ENCODE measurements at places on chromosomes 3 and 15.

- no peak for DNase-seq
Observed at GRCh38 chr3:134374105-134374790, at the start of gene AMOTL2. AMOTL2 (minus strand) TSS chr3:134374447; CDS start chr3:134371433, 3,014 bp downstream.

- DNase-seq = no peak
Observed at GRCh38 chr3:157487339-157487738, 15.9 kb downstream of the VEPH1 start.

- DNase-seq = no peak
Observed at GRCh38 chr3:98027085-98027446, 8.0 kb downstream of the GABRR3 start.

- no peak for DNase-seq
Observed at GRCh38 chr3:169212086-169212485, 451.4 kb downstream of the MECOM start.

- DNase-seq = no peak
Observed at GRCh38 chr3:152261329-152261728, 7.4 kb upstream of the MBNL1 start.

DNA sequence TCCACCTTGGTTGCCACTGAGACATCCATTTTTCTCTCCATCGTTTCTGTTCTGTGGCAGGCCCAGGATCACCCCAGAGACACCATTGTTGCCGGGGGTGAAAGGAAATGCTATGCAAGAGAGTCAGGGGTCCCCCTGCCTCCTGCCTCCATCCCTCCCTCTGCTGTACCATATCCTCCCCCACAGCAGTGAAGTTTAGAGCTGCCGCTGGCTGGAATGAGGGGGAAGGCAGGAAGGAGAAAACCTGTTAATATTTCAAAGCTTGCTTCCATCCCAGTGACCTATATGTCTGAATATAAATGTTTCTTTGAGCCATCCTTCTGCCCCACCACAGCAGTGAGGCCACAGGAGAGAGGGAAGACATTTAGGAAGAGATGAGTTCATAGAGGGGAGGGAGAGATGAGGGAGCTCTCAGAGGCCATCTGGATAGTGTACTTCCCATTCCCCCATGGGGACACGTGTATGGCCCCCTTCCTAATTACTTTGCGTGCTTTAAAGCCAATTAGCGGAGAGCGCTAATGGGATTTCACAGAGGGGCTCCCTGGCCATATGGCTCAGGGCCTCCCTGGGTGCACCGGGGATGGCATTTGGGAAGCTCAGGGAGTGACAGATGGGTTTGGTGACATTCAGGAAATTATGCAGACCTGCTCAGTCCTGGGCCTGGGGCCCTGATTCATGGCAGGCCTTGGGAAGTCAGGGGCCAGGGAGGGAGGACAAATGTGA is 40.4 kb upstream of the CHRNB4 start:
- no peak for DNase-seq

GRCh38 chr3:101931081-101931480 is 81.8 kb downstream of the NFKBIZ start:
- no peak for DNase-seq

- DNase-seq = no peak
Observed at GRCh38 chr3:49842843-49843517, 13.4 kb downstream of the TRAIP start.

- DNase-seq = no peak
Observed at GRCh38 chr3:131797776-131798175, 237.0 kb downstream of the CPNE4 start.

GRCh38 chr15:87816811-87817210 is 439.7 kb downstream of the NTRK3 start:
- DNase-seq = no peak

DNA sequence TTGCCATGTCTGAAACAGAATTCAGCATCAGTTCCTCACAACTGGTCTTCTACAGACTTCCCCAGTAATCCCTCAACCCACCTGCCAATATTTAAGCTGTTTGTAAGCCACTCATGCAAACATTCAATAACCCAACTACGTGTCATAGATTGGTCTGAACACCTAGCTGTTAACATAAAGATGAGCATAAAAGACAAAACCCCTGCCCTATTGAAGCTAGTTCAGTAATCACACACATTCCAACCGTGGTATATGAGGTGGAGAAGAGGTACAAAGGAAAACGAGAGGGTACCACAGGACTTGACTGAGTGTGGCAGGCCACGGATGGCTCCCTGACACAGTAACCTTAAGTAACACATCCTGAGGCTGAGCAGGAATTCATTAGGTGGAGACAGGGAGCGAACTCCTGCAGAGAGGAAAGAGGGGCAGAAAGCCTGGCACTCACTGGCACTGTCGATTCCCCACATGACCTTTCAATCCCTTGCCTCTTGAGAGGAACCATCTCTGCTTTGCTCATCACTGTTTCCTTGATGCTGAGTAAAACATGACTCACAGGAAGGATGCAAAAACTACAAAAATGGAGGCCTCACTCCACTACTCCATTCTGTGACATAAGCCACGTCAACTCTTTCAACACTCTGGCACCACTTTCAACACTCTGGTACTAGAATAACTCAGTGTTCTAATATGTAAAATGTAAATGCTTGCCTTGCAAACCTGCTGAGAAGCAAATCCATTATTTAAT is 31.3 kb downstream of the RPN1 start:
- DNase-seq = peak; percentile 40

DNA sequence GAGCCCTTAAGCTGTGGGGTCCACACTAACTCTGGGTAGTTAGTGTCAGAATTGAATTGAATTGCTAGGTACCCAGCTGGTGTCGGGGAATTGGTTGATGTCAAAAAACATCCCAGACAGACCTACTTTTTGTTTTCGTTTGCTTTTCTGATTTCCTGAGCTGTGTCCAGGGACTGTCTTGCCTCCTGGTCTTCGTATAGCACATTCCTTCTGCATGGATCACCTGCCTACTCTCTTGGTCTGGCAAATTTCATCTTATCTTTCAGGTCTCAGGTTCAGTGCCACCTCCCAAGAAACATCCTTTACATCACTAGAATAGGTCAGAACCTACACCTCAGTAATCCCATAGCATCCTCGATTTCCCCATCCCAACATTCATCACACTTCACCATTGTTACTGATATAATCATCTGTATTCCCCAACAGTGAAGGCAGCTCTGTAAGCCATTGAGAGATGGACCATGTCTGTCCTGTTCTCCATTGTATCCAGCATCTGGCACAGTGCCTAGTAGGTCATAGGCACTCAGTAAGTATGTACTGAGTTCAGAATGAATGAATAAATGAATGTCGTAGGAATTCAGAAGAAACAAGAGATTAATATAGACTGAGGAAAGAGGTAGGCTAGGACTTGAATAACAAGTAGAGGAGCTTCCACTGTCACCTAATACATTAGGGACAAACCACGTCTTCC is 81.2 kb downstream of the ANP32A start:
- no peak for DNase-seq

- no peak for DNase-seq
Observed at GRCh38 chr15:42511007-42511391, 15.6 kb downstream of the SNAP23 start.

GRCh38 chr15:72070817-72071447 is 47.0 kb downstream of the MYO9A start:
- DNase-seq = no peak

DNA sequence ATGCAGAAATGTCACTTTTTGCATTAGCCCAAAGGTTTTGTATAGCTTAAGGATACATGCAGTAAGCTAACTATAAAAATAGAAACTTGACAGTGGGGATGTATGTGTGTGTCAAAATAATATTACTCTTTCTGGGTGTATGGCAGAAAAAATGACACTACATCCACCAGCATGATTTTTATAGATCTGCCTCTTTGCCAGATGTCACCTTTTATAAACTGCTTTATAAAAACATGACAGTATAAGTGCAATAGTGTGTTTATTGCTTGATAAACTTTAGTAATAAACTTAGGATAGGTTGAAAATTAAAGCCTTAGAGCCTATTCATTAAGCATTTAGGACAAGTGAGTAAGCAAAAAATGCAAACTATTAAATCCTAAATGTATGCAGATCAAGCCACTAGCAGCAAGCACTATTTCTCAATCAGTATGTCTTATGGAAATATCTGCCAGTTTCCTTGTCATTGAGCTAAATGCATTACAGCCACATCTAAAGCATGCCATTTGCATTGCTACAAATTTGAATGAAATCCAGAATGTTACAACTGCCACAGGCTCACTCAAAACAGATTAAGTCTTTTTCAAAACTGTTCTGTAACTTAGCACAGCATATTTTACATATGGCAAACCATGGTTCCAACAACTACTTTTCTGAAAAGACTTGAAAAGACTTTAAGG is 935.0 kb downstream of the FHIT start:
- DNase-seq = no peak

GRCh38 chr3:122273498-122273897 is 51.5 kb upstream of the CSTA start:
- DNase-seq = no peak

DNA sequence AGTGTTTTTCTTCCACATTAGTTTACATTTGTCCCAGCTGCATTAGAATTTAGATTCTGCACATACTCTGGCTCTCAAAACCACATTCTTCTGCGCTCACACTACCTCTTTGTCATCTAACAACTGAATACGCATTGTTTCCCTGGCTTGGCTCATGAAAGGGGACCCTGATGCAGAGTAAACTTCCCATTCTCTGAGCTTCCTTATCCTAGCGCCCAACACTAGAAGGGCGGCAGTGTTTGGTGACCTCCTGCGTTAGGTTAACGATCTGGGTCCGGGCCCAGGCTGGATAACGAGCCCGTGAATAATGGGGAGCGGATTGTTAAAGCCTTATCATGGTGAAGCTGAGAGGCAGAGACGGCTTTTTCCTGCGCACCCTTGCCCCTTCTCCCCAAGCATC is 63.9 kb downstream of the ETV5 start:
- no peak for DNase-seq

GRCh38 chr3:177449360-177450006 is 252.2 kb upstream of the TBL1XR1 start:
- no peak for DNase-seq

GRCh38 chr3:66665021-66665695 is 164.3 kb upstream of the LRIG1 start:
- DNase-seq = no peak

GRCh38 chr15:42063122-42063848 is 31.1 kb downstream of the PLA2G4D start:
- no peak for DNase-seq

DNA sequence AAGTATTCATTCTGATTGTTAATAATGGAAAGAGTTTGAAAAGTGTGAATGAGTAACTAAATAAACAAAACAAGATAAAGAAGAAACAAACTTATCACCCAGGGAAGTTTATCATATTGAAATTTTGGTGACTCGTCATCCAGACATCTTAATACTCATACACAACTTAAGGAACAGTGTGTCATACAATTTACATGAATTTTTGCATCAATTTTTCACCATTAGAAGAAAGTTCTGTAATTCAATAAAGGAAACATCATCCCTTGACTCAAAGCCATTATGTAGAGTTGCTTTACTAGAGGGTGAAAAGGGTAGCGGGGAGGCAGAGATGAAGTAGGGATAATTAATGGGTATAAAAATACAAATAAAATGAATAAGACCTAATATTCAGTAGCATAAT is 536.2 kb downstream of the GRM7 start:
- DNase-seq = no peak

GRCh38 chr3:116233711-116234357 is 211.5 kb downstream of the LSAMP start:
- no peak for DNase-seq

- DNase-seq = no peak
Observed at GRCh38 chr3:62496503-62496902, 123.2 kb upstream of the FEZF2 start.

DNA sequence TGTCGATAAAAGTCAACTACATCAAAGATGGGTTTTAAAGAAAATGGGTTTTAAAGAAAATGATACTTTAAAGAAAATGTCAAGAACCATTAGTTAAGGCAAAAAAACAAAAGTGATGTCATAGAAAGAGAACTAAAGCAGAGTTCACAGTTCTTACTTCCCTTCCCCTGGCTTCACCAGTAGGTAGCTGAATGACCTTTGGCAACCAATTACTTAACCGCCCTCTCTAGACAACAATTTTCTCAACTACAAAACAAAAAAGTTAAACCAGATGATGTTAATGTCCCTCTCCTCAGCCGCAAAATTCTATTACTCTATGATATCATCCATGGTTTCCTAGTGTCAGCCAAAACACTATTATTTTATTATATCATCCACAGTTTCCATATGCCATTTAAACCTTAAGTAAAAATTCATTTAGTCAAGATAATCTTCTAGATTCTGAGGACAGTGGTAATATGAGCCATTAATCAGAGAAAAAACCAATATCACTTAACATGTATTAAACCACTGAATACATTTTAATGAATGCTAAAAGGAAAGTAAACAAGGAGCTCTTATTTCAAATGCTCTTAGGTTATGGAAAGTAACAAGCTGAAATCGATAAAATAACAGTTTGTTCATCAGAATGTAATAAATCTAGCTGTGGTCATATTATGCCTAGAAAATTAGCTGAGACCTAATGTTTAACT is 13.1 kb downstream of the RYK start:
- no peak for DNase-seq

GRCh38 chr15:74631408-74631807 is 15.8 kb downstream of the CLK3 start:
- DNase-seq = no peak

GRCh38 chr15:26630857-26631256 is 142.0 kb downstream of the GABRB3 start:
- no peak for DNase-seq

DNA sequence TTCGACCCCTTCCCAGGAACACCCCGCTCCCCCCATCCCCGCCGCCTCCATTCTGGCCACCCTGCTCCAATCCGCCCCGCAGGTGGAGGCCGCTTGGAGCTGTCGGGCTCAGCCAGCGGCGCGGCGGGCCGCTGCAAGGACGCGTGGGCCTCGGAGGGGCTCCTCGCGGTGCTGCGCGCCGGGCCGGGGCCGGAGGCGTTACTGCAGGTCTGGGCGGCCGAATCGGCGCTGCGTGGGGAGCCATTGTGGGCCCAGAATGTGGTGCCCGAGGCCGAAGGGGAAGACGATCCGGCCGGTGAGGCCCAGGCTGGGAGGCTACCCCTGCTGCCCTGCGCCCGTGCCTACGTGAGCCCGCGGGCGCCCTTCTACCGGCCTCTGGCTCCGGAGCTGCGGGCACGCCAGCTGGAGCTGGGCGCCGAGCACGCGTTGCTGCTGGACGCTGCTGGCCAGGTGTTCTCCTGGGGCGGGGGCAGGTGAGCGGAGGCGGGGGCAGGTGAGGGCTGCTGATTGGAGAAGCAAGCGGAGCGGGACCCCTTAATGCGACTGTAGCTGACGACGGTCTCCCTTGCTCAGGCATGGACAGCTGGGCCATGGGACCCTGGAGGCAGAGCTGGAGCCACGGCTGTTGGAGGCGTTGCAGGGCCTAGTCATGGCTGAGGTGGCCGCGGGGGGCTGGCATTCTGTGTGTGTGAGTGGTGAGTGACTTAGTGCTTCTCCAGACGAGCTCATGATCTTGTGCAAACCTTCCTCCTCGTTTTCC is 2.5 kb downstream of the RCCD1 start:
- DNase-seq = no peak

DNA sequence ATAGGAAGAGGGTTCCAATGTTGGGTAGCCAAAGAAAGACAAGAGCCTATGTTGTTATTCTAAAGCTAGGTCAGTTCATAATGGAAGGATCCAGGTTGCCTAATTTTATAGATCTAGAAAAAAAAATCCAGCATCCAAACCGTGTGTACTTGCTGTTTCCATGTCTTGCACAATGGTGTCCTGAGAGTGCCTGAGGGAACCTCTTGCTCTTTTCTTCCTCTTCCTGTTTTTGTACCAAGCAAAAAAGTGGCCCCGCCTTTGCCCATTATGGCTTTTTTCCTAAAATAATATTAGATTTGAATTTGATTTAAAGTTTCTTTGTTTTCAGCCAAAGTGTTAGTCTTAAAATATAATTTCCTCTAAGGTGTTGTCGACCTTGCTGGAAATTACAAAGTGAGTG is 224.4 kb downstream of the RYR3 start:
- no peak for DNase-seq

GRCh38 chr3:24360957-24361356 is 133.7 kb downstream of the THRB start:
- no peak for DNase-seq

Data from activated CD4-positive, alpha-beta T cell treated with anti-CD3 and anti-CD28 coated beads, Interleukin-2, amount 50 U/mL, for 24 hours (primary cell).